ENCODE measurements at places on chromosomes 16 and 17.

- DNase-seq: no peak
These were observed 2.0 kb upstream of the GLIS2 start for GRCh38 chr16:4313563-4314531.

GRCh38 chr16:19837984-19838707 is 46.5 kb downstream of the GPRC5B start:
- DNase-seq: no peak

GRCh38 chr17:49946208-49946607 is 22.8 kb upstream of the DLX4 start:
- no peak for DNase-seq

GRCh38 chr17:50308666-50309065 is 34.4 kb downstream of the TMEM92 start:
- no peak for DNase-seq

DNA sequence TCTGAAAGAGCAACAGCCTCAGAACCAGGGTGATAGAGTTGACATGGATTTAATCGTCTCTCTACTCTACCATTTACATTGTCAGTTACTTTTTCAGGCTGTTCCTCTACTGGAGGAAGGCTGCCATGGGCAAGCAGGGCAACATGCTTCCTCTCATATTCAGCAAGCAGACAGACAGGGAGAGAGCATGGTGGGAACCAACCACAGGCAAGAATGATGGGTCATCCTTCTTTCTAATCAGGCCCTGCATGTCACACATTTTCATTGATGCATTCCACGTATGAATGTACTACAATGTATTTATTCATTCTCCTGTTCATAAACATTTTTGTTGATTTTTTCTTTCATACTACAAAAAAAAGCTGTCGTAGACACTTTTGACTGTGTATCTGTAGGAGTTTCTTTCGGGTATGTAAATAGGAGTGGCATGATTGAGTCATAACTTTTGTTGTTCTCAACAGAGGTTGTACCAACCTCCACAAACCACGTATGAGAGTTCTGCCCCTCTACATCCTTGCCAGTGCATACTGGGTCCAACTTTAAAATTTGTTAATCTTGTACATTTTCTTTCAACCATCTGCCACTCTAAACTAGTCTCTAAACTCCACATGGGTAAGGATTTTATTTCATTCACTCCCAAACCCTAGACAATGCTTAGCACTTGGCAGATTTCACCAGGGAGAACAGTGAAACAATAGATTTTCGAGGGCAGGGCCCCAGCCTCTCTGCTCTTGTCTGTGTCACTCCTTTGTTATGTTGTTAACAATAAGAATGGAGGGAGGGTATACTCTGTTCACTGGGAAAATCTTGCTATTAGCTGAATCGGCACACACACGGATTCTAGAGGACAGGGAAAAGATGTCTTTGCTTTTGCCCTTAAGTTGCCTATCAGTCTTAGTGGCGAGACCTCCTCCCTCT is 58.7 kb downstream of the CMC2 start:
- DNase-seq: no peak

DNA sequence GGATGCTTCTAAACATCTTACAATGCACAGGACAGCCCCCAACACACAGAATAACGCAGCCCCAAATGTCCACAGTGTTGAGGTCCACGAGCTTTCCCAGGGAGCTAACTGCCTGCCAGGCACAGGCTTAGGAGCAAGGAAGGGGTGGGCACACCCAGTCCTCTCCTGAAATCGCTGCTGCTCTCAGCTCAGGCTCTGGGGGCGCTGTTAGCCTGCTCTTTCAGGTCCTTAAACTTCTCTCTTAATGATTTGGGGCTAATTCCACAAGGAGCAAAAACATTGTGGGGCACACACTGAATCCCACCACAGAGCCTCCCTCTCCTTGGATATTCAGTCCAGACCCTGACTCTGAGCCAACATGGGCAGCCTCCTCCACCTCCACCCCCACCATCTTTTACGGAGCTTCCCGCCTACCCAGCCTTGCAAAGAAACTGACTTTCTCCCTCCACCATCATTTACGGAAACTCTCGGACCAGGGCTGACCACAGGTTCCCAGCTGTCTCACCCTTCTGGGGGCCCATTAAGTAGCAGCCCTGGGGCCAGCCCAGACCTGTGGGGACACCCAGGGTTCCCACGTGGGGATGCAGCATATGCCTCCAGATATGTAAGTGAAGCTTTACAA is 1.1 kb downstream of the CD300H start:
- peak; percentile 53 for DNase-seq

DNA sequence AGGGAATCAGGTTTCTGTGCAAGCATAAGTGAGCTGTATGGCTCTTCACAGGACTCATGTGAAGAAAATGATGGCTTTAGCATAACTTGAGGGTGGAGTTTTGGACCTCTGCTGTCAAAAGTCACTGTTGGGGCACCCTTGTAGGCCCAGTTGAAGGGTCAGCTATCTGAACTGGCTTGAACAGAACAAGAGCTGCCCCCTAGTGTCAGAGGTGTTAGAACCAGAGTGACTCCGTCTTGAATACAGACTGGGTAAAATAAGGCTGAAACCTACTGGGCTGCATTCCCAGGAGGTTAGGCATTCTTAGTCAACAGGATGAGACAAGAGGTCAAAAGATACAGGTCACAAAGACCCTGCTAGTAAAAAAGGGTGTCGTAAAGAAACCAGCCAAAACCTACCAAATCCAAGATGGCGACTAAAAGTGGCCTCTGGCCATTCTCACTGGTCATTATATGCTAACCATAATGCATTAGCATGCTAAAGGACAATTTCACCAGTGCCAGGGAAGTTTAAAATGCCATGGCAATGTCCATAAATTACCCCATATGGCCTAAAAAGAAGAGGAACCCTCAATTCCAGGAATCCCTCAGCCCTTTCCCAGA is 484.0 kb upstream of the ERCC4 start:
- DNase-seq: no peak

- no peak for DNase-seq
These were observed 134.6 kb upstream of the ADAMTS18 start for GRCh38 chr16:77569406-77569805.

DNA sequence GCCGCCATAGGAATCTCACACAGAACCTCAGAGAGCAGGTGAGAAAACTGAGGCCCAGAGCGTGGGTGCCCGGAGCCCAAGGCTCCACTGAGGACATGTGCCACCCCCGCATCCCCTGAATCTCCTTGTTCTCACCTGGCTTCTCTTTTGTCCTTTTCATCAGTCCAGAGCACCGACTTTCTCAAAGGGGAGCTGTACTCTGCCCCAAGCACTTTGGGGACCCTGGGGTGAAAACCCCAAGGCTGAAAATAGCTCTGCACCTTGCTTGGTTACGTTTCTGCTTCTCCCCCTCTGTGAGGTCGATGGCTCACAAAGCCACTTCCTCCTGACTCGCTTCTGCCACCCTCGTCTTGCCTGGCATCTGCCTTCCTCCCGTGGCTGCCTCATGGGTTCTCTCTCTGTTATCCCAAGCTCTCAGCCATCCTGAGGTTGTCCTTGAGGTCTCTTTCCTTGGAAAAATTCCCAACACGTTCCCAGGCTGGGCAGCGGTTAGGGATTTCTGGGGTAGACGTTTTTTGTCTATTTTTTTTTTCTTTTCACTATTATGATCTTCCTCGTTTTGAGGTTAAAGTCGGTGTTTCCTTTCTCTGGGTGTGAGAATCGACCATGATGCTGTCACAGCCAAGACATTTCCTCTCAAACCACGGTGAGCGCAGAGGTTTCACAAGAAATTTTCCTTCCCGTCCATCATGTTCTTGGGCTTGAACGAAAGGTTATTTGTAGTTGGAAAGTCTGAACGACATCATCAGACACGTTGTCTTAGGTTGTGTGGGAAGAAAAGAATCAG is 37.2 kb downstream of the IRF8 start:
- peak; percentile 91 for DNase-seq

DNA sequence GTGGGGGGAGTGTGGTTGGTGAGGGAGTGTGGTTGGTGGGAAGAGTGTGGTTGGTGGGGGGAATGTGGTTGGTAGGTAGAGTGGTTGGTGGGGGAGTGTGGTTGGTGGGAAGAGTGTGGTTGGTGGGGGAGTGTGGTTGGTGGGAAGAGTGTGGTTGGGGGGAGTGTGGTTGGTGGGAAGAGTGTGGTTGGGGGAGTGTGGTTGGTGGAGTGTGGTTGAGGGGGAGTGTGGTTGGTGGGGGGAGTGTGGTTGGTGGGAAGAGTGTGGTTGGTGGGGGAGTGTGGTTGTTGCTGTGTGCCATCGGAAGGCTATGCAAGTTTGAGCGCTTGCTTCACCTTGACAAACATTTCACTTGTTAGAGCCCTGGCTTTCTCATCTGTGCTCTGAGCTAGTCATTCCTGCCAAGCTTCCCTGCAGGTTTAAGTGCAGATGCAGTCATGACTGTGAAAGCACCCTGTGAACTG is 20.1 kb downstream of the MINK1 start:
- DNase-seq: no peak

DNA sequence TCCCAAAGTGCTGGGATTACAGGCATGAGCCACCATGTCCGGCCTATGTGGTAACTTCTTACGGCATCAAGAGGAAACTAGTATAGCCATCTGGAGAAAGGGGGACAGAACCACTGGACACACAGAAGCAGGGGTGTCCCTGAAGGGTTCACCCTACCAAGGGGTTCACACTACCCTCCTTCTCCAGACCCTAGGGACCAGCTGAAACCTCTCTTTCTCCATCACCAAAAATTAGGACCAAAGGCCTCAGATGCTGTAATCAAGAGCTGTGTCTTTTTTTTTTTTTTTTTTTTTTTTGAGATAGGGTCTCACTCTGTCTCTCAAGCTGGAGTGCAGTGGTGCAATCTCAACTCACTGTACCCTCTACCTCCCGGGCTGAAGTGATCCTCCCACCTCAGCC is 33.2 kb downstream of the ZFHX3 start:
- DNase-seq: no peak

DNA sequence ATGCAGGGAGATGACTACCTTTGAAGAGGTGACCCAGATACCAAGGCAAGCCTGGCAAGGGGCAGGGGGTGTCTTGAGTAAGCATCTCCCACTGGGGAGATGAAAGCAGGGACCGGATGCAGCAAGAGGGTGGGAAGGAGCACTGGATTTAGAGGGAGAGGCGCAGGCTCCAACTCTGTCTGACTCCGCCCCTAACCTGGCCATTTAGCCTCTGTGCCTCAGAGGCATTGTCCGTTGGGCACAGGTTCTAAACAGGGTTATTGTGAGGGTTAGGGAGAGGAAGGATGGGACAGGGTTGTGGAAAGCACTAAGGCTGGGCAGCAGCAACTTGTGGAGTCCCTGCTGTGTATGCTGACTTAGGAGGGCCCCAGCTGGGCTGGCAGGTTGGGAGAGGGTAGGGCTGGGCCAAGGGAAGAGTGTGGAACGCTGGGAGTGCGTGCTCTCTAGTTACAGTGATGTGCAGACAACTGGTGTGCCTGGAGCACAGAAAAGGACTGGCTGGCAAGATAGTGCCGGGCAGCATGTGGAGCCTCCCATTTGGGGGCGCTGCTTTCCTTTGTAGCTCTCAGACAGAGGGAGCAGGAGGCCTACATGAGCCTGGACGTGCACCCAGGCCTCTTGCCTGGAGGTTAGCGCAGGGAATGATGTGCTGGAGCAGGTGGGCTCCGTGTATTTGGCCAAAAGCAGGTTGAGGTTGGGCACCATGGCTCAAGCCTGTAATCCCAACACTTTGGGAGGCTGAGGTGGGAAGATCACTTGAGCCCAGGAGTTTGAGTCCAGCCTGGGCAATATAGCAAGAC is 26.2 kb downstream of the TBX2 start:
- DNase-seq: no peak

DNA sequence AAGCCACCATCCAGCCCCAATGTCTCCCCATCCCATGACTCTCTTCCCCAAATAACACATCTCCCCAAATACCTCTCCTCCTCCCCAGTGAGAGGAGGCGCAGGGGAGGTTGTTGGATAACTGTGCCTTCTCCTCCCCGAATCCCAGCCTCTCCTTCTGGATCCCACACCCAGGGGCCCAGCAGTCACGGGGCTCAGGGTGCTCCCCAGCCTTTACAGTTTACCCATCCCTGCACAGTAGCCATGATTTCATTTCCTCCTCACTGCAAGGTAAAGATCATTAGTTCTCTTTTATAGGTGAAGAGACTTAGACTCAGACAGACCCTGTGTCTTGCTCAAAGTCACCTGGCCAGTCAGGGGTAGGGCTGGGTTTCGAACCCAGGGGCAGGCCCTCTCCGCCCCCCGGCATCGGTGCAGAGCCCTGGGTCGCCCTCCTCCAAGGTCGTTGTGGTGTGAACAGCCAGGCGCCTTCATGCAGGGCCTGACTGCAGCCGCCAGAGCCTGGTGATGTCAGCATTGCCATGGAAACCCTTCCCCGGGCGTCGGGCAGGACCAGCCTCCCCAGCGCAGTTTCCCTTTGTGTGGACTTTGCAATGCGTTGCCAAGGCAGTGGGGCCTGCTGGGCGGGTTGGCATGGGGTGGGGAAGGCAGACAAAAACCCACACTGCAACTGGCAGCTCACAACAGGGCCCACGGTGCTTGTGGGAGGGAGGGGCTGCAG is 53.3 kb upstream of the TOB1 start:
- peak; percentile 89 for DNase-seq

DNA sequence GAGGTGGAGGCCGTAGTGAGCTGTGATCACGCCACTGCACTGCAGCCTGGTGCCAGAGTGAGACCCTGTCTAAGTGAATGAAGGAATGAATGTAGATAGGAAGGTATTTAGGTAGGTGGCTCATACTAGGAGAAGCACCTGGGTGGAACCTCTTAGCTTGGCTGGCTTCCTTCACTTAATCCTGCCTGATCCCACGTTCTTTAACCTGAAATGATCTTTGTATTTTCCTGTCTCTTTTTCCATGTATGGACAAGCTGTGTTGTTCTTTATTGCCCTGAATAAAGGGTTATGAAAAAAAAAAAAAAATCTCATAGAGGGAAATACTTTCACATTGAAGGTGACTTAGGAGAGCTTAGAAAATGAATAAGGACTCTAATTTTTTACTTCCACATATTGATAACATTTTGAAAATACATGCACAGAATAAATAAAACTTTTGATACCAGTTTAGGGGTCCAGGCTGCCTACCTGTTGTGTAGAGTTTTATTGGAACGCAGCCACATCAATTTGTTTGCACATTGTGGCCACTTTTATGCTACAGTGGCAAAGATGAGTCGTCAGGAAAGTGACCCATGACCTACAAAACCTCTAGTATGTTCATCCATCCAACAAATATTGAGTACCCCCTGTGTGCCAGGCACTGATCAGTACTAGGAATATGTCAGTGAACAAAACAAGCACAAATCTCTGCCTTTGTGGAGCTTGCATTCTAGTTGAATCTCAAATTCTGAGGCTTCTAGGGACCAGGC is 44.6 kb downstream of the VPS35L start:
- no peak for DNase-seq
